ENCODE measurements at places on chromosomes 12 and 14.

DNA sequence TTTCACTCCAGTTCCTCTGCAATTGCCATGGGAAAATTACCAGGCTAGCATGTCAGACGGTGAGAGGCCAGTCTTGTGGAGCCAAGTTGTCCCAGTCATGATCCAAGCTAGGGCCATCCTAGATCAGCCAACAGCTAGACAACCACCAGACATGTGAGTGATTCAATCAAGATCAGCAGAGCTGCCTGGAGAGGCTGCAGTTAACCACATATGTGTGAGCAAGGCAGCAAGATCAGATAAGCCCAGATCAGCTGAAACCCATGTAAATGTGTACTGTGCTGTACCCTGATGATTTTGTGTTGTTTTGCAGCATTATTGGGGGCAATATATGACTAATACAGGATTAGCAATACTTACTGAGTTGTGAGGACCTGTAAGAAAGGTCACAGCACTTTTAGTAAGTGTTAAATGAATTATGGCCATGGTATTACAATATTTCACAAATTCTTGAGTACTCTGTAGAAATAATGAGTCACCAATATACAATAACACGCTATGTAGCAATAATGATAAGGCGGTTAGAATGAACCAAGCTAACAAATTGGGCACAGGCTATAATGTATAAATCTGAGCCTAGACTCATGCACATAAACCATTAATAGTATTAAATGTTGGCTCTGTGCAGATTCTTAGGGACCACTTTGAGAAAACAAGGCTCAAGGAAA lies 91.4 kb downstream of the SUDS3 start:
- DNase-seq: no peak

DNA sequence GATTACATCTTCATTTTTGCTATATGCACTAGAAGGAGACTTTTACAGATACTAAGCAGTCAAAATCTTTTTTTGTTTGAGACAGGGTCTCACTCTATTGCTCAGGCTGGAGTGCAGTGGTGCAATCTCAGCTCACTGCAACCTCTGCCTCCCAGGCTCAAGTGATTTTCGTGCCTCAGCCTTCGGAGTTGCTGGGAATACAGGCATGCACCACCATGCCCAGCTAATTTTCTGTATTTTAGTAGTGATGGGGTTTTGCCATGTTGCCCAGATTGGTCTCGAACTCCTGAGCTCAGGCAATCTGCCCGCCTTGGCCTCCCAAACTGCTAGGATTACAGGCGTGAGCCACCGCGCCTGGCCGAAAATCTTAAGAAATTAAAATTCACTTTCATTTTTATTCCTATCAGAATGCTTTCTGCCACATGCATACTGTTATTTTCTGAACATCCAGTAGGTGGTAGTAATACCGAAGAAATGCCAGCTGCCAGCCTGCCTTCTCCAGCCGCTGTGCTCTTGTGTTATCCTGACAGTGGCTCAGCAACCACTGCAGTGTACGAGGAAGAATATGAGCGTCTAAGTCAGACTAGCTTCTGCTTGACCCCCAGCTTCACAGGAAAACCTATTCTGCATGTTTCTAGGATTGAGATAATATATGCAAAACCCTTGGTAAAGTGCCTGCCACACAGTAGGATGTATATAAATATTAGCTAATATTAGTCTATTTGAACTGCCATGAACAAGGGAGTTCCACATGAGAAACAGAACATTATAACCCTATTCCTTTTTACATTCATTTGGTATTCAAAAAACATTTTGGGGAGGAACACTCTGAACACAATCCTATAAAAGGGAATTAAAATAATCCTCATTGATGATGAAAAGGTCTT lies 54.2 kb downstream of the RPAP3 start:
- DNase-seq: no peak

DNA sequence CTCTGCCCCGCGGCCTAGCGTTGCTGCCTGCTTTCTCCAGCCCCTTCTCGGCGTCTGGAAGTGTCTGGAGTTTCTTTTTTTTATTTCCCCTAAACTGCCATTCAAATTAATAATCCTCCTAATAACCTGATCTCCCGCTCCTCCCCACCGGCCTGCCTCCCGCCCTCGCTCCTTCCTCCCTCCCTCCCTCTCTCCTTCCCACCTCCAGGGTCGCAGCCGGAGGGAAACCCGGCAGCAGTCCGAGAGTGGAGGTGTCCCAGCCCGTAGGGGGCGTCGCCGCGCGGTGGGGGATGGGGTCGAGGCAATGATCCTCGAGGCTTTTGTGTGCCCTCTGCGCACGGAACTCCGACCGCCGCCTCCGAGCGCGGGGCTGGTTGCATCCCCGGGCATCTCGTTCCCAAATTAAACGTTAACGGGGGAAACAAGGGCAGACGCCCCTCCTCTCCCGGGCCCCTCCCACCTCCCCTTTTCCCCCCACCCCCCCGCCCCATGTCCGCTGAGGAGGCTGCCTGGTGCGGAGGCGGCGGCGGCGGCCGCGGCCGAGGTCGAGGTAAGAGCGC lies 1.0 kb upstream of the SOCS2 start:
- peak; percentile 56 for DNase-seq

- DNase-seq: no peak
Observed at GRCh38 chr14:94119071-94119470, 8.5 kb downstream of the IFI27 start.

GRCh38 chr14:95547626-95548327 lies 12.9 kb downstream of the GLRX5 start:
- DNase-seq: no peak

DNA sequence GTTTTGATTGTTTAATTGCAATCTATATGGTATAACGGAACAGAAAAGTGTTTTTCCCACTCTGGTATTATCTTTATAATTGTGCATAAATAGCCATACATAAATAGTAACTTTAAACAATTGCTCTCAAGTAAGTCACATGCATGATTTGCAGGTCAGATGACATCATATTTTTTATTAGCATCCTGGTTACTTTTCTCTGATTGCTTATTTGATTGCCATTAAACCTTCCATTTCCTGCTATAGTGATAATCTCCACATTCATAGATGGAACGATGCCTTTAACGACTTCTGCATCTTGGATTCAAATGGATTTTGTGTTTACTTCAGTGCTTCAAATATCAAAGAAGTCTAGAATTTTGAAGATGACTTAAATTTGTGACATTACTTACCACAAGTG lies 3.5 kb upstream of the KLRK1 start:
- DNase-seq: no peak

- DNase-seq: no peak
Observed at GRCh38 chr12:28316049-28316448, 125.8 kb downstream of the CCDC91 start.

DNA sequence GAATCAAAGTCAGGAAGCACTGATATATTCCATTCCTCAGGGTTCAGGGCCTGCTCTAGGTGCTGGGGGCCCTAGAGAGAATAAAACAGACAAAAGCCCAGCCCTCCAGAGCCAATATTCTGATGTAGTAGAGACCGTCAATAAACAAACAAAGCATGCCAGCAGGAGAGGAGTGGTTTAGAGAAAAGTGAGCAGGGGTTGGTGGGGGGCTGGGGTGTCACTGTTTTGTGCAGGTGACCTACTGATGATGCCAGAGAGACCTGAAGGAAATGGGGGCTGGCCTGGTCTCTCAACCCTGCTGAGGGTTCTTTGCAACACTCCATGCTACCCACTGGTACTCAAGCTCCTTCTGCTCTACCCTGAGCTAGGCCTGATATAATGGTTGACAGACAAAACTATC lies 26.5 kb downstream of the IL26 start:
- no peak for DNase-seq

DNA sequence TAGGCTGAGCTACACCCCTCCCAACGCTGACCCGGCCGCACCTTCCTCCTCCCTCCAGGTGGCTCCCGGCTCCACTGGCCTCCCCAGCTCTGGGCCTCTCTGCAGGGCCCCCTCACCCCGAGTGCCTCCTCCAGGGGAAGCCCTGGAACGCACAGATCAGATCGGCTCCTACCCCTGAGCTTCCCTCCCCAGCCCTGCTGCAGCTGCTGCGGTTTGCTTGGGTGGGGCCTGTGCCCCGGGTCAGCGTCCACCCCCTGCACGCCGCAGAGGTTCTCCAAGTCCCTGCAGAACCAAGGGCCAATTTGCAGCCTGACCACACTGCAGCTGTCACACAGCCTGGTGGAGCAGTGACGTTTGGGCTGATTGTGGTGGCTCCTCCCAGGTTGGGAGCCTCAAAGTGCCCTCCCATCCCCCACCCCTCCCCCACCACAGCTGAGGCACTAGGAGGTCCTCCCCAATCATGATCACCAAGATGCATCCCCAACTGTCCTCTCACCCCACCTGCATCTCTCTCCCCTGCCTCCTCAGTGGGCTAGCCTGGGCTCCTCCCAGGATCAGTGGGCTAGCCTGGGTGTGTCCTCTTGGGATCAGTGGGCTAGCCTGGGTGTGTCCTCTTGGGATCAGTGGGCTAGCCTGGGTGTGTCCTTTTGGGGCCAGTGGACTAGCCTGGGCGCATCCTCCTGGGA lies 12.8 kb upstream of the FBRSL1 start:
- DNase-seq: no peak

GRCh38 chr14:61591862-61592261 lies 103.5 kb upstream of the HIF1A start:
- no peak for DNase-seq

- no peak for DNase-seq
Observed at GRCh38 chr12:90543374-90543773, 411.6 kb downstream of the CCER1 start.

- no peak for DNase-seq
Observed at GRCh38 chr12:32025906-32026305, 66.7 kb downstream of the RESF1 start.

DNA sequence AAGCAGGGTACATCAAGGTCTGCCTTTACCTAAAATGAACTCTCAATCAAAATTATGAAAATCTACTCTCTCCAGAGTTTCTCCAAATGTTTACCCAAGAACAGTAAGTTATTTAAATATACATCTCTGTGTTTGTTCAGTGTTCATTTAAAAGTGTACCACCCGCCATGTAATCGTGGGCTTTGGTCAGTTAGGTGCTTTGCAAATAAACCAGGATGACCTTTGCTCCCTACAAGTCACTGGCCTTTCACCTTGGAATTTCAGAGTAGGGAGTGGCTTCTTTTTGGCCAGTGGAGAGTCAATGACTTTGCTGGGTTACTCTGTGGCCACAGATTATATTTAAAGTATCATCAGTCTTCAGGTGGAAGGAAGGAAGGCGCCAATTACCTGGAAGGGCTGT lies 74.6 kb upstream of the PTPRB start:
- DNase-seq: no peak

DNA sequence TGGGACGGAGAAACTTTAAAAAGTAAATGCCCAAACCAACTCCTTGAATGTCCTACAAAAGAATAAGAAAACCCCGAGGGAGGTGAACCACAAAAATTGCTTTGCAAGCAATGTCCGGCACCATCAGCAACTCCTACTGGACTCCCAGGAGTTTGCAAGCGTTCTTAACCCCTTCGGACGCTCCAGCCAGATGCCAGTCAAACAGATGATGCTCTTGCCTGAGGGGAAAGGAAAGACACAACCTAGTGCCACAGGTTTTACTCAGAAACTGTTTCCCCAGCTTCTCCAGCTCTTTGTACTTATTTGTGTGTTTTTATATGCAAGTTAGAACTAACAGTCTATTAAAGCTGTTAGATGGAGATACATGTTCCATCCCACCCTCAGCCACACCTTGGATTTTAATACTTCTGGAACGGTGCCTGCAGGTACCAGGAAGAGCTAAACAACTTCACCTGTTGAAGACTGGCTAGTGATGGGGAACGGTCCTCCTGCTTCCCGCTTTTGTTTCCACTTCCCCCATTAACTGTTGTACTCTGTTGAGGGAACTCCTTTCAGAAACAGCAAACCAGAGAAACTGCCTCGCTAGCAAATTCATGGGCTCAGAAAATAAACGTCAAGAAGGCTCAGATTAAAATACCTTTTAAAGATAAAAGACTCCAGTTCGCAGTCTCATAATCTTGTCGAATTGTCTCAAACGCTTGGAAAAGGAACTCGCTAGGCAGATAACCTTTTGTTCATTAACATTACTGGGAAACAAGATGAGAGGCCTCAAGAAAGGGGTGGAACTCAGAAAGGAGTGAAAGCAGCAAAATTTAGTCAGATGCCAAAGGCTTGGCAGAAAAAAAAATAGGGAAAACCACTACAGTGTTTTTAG lies 1.1 kb upstream of the FERMT2 start:
- DNase-seq: no peak

Data from activated CD4-positive, CD25-positive, alpha-beta regulatory T cell (primary cell).